Activated CD8-positive, alpha-beta memory T cell treated with anti-CD3 and anti-CD28 coated beads for 1 hour (primary cell): ENCODE measurements at places on chromosomes 7 and 10.

DNA sequence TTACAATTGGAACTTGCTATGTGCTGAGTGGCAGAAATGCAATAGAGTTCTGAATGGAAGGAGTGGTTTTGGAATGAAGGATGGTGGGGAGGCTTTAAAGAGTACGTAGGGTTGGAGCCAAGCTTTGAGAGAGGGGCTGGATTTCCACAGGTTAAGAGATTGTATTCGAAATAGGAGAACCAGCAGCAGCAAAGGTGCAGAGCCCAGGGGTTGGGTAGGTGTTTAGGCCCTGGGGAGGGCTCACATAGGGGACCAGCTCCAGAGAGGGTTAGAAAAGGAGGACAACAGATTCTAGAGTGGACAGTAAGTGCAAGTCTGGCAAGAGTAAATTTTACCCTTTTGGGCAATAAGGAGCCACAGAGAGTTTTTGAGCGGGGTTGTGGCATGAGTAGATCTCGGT, 297.2 kb downstream of the RPS24 start:
- DNase-seq, result no peak

DNA sequence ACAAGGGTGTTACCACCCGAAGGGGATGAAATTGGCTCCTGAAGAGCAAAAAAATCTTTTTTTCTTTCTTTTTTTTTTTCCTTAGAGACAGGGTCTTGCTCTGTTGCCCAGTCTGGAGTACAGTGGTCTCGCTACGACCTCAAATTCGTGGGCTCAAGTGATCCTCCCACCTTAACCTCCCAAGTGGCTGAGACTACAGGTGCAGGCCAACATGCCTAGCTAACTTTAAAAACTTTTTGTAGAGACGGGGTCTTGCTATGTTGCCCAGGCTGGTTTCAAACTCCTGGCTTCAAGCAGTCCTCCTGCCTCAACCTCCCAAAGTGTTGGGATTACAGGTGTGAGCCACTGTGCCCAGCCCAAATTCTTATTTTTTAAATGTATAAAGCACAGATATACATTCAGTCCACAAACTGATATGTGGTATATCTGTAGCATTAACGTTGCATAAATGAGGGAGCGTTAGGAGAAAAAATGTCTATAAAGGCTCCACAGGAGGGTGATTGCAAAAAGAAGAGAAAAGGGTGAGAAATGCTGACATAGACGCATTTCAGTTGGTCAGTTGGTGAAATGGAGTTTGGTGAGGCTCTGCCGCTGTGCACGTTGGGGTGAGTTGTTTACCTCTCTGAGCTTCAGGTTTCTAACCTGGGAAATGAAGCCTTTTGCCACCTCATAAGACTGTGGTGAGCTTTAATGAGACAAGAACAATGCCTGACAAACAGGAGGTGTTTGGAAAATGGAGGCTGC, 100.7 kb upstream of the PODXL start:
- DNase-seq, result no peak

DNA sequence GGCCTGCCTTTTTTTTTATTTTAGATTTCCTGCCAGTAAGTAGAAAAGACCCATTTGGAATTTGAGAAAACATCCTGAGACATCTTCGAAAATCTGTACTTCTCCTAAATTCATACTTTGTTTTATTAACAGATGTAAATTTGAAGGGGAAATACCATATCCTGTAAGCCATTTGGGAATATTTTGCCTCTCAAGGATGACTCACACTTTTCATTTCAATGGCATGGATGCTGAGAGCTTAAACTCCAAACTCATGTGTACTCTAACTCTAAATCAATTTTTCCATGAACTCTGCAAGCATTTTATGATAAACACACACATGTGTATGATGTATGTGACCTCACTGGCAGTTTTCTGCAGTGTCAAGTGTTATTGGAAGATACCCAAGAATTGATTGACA, 89.0 kb downstream of the SEMA3A start:
- DNase-seq, result no peak

DNA sequence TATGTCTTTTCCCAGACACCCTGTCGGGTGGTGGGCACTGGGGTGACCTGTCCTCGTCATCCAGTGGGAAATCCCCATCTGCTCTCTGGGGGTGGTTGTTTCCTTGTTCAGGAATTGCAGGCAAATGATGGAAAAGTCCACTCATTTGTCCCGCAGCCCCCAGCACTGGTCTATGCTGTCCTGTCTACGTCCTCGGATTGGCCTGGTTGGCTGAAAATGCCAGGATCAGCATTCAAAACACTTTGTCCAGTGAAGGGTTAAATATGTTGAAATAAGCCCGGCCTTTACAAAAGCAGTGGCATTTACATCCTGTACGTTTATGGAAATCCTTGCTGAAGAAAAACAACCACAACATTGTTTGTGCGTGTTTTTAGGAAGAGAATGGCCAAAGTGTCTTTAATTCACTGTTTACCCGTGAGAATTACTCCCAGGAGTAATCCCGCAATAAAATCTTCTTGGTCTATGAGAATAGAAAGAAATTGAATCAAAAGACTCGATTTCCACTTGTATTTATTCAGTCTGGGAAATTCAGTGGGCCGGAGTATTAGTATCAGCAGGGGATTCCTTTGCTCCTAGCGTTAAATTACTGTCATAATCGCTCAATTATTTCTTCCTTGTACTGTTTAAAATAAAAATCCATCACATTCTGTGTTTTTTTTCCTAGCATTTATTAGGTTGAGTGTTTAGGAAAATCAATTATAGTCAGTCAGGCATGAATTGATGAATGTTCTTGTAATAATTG, 116.8 kb upstream of the SH2B2 start:
- DNase-seq, result no peak

DNA sequence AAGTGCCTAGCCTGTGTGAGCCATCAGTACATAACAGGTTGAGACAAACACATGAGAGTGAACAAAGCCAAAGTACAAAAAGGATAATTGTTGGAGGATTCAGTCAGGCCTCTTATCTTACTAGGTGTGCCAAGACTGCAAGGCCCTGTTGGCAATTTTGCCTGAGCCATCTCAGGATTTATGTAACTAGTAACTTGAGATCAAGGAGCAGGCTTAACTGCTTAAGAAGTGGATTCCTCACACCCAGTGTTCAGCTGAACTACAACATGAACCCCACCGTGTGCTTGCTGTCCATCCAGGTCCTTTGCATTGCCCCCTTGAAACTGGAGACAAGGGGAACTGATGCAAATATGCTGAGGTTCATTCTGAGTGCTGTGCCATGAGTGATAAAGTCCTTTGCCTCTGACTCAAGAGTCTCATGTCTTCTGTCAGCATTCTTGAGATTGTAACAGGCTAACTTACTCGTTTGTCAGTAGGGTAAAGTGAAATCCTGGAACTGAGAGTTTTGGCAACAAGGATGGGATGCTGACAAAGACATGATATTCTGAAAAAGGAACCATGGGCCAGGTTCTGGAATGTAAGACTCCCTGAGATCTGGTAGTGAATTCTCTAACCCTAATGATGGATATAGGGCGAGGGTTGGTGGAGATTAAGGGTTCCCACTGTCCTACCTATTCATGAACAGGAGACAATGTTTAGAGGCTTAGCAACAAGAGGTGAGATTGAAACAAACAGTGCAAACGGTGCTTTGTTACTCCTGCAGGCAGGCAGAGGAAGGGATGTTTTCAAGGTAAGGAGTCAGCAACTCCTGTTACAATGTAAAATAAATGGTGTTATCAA, 44.1 kb upstream of the GATAD1 start:
- DNase-seq, result no peak

DNA sequence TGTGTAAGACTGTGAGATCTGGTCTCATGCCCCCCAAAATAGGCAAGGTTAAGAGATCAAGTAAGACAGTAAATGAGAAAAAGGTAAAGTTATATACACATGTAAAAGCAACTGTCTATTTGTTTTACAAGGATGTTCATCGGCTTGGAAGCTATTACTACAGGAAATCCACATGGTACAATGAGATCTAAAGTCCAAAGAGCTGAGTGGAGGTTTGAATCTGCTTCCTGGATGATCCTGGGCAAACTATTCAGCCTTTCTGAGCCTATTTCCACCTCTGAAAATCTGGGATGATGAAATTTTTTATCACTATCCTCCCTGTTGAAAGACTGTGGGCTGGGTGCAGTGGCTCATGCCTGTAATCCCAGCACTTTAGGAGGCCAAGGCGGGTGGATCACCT, 123.0 kb downstream of the IDE start:
- DNase-seq, result no peak

DNA sequence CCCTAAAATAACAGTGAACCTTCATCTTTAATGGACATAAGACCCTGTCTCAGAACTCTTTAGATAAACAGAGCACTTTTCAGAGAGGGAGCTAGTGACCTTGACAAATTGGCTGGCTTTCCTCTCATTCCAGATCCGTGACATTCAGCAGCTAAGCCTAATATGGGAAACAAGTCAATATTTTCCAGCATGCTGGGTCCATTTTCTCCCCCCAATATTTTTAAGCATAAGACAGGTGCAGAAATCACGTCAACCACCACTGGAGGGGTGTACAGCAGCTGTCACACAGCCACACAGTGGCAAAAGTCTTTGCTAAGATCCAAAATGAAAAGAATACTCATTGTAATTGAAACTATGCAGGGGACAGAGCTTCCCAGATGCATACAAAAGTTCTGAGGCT, 26.1 kb downstream of the LRRTM3 start:
- no peak for DNase-seq

- DNase-seq, result no peak
Measured at GRCh38 chr10:72123616-72124015, 35.3 kb upstream of the SPOCK2 start.

- DNase-seq, result no peak
Measured at GRCh38 chr7:74138334-74138867, 35.8 kb upstream of the EIF4H start.

- DNase-seq, result no peak
Measured at GRCh38 chr10:43395571-43396060, 13.4 kb downstream of the HNRNPF start.

- DNase-seq, result no peak
Measured at GRCh38 chr10:51422311-51423120, 276.9 kb downstream of the CSTF2T start.

DNA sequence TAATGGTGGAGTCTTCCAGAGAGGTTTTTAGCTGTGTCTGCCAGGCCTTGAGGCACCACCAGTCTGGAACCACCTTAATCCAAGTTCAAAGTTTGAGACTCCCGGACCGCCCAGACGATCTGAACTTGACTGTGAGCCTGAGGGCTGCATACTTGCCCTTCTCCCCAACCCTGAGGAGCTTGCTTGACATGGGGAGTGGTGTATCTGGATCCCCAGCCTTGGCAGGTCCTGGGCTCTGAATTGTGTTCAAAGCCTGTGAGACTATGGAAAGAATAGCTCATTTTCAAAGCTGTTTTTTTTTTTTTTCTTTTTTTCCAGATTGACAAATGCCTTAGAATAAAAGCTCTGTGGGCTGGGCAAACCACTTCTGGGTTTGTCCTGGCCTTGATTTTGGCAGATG, 22.3 kb upstream of the CAMK1D start:
- DNase-seq, result no peak

GRCh38 chr7:103799298-103799697, 190.2 kb downstream of the RELN start:
- no peak for DNase-seq

GRCh38 chr10:86711513-86712316, 43.4 kb downstream of the LDB3 start:
- DNase-seq, result peak; percentile 21

DNA sequence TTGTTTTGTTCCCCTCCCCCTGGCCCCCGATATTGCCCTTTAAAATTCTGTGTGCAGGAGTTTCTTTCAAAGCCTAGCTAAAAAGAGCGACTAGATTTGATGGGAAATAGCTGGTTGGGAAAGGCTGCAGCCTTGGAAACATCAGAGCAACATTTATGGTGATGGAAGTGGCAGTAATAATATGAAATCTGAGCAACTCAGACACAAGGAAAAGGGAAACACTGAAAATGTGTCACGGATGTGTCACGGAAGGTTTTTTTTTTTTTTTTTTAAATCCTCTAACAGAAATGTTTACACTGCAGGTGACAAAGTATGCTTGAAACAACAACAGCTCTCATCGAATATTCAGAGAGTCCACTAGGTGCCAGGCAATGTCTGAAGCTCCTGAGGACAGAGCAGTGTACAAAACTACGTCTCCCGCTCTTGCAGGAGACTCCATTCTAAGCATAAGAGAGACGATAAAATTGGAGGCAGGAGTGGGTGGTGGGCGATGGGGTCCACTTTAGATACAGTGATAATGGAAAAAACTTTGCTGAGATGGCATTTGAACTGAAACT, 143.0 kb downstream of the RSU1 start:
- no peak for DNase-seq

DNA sequence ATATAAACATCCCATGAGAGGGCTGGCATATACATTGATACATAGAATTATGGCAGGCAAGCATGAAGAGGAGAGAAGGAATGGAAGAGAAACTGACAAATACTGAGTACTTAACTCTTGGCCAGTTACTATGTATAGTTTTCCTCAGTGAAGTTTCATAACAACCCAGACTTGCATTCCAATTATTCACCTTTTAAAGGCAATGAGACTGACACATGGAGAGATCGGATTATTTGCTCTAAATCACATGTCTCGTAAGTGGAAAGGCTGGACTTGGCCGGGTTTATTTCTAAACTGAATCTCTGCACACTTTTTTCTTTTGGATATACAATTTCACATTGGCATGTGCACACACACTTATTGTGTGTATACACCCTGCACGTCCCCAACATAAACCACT, 548.3 kb downstream of the PHTF2 start:
- DNase-seq, result no peak

GRCh38 chr10:33122014-33122809, 164.2 kb upstream of the ITGB1 start:
- DNase-seq, result no peak

DNA sequence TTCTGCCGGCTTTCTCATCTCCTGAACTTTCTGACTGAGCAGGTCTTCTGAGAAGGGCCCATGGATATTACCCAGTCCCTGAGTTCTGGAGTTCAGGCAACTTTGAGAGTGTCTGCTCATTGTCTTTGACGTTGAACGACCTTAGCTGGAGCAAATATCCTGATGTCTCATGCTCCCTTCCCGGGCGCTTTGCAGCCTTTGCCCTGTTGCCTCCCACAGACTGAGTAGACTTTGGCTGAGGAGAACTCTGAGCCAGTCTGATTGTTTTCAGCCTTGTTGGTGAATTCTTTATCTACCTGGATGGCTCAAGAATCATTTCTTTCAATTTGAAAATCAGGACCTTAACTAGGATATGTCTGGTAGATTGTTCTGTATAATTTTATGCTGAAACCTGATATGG, 353.7 kb downstream of the GLRX3 start:
- no peak for DNase-seq

DNA sequence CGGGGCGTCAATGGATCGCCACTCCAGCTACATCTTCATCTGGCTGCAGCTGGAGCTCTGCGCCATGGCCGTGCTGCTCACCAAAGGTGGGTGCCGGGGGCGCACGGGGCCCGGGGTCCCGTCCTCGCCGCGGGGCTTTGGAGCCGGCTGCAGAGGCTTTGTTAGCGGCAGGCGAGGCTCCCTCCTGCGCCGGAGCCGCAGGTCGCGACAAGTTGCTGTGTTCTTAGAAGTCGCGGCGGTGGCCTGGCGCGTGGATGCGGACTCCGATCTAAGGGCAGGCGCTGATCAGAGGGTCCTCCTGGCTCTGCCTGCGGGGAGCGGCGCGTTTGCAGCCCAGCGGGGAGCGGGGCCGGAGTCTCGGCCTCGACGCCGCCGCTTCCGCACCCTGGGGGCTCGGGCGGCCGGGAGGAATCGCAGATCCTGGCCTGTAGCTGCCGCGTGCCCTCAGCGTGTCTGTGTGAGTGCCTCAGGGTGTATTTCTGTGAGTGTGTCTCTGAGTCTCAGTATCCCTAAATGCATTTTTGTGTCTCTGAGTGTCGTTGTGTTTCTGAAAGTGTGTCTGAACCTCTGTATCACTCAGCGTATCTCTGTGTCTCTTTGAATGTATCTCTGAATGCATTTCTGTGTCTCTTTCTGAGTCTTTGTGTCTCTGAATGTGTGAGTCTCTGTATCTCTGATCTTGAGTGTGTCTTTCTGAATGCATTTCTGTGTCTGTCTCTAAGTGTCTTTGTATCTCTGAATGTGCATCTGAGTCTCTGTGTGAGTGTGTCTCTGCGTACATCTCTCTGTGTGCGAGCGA, 766 bp downstream of the BAMBI start:
- no peak for DNase-seq
